Umbilical cord (tissue), 2 donors: ENCODE measurements at places on chromosomes 13 and 19. TPM values are rescaled to one million over a fixed set of nuclear protein-coding genes. Genes with fewer than 3 reads are reported as not detected.

DNA sequence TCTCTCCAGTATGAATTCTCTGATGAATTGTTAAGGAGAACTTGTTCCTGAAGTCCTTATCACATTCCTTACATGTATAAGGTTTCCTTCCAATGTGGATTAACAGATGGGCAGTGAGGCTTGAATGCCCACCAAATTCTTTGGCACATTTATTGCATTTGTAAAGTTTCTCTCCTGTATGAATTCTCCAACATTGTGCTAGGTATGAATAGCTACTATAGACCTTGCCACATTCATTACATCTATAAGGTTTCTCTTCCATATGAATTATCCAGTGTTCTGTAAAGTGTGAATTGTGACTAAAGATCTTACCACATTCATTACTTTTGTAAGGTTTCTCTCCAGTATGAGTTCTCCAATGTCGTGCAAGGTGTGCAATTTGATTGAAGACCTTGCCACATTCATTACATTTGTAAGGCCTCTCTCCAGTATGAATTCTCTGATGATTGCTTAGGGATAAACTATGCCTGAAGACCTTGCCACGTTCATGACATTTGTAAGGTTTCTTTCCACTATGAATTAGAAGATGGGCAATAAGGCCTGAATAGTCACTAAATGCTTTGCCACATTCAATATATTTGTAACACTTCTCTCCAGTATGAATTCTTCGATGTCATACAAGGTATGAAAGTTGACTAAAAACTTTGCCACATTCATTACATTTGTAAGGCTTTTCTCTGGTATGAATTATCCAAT is 20.4 kb downstream of the ZNF578 start:
- DNase-seq = no peak

- DNase-seq = no peak
These were observed 8.3 kb downstream of the CAMSAP3 start for GRCh38 chr19:7603919-7604318.

GRCh38 chr13:99657848-99658260 is 156.6 kb downstream of the TM9SF2 start:
- peak; percentile 49 for DNase-seq

DNA sequence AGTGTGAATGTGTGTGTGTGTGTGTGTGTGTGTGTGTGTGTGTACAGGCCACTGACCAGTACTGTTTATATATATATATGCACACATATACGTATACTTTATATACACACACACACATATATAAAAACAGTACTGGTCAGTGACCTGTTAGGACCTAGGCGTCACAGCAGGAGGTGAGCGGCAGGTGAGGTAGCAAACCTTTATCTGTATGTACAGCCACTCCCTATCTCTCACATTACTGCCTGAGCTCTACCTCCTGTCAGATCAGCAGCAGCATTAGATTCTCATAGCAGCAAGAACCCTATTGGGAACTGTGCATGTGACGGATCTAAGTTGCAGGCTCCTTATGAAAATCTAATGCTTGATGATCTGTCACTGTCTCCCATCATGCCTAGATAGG is 34.5 kb downstream of the TBC1D4 start:
- no peak for DNase-seq

- no peak for DNase-seq
These were observed 679 bp upstream of the ABHD8 start for GRCh38 chr19:17303940-17304267.

GRCh38 chr13:30753030-30753616 is 17.8 kb downstream of the ALOX5AP start:
- no peak for DNase-seq

DNA sequence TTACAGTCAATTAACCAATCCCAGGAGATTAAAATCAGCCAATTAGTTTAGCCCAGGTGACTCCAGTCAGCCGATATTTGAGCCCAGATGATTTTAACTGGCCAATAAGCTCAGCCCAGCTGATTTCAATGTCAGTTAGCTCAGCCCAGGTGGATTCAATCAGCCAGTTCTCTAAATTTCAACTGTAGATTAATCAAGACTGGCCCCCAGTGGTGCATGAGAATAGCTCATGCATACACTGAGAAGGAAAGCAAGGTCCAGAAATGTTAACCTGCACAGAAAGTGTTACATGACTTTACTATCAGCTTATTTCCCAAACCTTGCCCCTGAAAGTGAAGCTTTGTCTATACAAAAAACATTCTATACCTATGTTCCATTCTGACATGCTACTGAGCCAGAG is 55.4 kb upstream of the ZNF724 start:
- DNase-seq = no peak

GRCh38 chr13:45592758-45593157 is 22.8 kb downstream of the ERICH6B start:
- DNase-seq = no peak

DNA sequence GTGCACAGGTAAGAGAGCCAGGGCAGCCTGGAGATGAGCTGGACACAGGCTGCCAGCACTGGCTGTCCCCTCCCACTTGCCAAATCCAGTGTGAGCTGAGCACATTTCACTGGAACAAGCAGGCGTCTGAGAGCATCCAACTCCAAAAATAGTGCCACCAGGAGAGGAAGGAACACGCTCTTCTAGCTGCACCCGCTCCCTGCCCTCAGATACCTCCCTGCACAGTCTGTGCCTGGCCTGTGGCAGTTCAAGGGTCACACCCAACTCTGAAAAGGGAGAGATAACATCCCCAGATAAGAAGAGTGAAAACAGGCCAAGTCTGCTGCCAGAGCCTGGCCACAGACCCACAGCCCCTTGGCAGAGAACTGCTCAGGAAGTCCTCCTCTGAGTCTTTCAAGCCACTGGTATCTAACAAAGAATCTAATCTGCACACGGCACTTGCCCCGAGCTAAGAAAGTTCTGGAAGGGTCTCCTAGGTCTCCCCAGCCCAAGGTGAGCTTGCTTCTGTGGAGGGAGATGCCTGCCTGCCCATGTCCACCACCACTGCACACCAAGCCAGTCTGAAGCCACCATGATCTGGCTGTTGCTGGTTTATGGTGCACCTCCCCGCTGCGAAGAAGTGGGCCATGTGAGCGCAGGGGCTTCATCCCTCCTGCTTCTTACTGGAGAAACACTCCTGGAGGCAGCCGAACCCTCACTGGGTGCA is 14.7 kb downstream of the ELL start:
- DNase-seq = no peak

DNA sequence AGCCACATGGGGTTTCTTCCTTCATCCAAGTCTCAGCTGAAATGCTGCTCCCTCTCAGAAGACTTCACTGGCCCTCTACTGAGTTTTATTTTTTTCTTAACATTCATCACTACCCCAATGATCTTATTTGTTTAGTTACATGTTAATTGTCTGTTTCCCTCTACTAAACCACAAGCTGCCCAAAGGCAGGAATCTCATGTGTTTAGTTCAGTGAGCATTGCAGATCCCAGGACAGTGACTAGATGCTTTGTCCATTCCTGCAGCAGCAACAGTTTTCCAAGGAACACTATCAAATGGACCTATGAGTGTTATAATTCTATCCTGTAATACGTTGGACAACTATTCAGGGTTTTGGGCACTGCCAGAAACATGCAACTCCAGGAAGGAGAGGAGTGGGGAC is 93.1 kb downstream of the RNASEH2B start:
- no peak for DNase-seq

GRCh38 chr13:98050041-98050466 is 92.8 kb upstream of the FARP1 start:
- DNase-seq = no peak

- peak; percentile 88 for DNase-seq
These were observed 367.9 kb downstream of the SLC7A1 start for GRCh38 chr13:29227576-29227975.

DNA sequence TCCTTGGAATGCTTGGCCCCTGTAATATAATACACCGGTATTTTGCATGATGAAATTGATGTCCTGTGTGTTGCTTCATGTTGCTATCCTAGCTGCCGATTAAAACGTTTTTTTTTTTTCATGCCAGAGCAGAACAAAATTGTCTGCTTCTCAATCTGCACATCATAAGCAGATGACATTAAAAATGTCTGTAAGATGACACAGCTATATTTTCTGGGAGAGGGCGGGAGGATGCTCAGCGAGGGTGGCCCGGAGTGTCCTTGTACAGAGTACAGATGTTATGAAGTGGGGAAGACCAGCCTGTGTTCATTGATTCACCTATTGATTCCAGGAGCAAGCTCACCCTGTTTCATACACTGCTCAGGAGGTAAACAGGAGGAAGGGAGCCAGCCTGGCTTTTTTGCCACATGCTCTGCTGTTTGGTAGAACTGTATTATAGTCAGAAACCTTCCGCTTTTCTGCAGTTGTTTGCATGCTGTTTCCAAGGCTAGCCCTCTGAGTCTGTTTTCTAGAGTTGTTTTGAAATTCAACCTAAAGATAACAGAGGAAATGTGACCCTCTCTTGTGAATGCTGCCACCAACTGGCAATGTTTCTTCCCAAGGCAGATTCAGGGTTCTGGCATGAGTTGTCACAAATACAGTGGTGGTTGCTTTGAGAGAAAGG is 4.7 kb upstream of the IRS2 start:
- DNase-seq = peak; percentile 38

GRCh38 chr13:75652726-75653125 is 16.6 kb downstream of the LMO7 start:
- no peak for DNase-seq

- peak; percentile 91 for DNase-seq
These were observed 88.0 kb downstream of the ENOX1 start for GRCh38 chr13:43698758-43699157.

DNA sequence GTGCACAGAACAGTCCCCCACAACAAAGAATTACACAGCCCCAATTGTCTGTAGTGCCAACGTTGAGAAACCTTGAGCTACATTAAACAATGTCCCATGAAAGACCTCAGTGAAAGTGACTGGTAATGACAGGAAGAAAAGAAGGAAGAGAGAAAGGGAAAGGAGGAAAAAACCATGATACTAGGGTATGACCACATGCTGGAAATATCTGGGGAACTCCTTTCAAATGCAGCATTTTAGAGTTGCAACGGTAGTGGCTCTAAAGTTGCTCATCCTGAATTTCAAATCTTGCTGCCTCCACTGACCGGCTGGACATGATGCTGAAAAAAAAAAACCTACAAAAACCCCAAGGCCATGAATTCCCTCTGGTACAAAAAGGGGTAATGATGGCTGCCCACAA is 26.5 kb downstream of the FPR3 start:
- DNase-seq = no peak

DNA sequence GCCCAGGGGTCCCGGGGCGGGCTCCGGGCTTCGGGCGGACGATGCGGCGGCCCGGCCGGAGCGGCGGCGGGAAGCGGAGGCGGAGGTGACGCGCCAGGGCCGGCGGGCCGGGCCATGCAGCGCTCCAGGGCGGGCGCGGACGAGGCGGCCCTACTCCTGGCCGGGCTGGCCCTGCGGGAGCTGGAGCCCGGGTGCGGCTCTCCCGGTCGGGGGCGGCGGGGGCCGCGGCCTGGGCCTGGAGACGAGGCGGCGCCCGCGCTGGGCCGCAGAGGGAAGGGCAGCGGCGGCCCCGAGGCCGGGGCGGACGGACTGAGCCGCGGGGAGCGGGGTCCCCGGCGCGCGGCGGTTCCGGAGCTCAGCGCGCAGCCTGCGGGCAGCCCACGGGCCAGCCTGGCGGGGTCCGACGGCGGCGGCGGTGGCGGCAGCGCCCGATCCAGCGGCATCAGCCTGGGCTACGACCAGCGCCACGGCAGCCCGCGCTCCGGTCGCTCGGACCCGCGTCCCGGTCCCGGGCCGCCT is 362 bp downstream of the WTIP start:
- no peak for DNase-seq

DNA sequence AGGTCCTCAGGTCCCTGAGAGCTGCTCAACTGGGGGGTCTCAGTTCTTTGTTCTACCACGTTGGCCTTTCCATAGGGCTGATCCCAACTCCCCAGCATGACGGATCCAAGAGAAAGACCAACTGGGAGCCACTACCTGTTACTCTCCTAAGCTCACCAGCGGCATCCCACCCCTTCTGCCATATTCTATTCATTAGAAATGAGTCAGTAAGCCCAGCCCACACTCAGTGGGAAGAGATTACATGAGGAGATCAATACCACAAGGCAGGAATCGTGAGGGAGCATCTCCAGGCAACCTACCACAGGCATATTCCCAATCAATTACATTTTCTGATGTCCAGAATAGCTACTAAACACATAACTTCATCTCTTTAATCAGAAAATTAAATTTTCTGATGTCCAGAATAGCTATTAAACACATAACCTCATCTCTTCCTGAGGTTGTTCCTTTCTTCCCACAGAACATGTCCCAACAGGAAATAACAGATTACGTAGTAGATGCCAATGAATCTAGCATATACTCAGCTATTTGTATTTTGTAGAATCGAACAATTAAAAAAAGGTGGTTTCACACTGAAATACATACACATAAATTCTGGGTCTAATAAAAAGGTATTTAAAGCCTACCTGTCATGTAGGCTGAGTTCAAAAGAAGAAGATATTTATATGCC is 708.1 kb upstream of the ARGLU1 start:
- no peak for DNase-seq

- DNase-seq = no peak
These were observed 336.5 kb downstream of the MZT1 start for GRCh38 chr13:72390909-72391308.

DNA sequence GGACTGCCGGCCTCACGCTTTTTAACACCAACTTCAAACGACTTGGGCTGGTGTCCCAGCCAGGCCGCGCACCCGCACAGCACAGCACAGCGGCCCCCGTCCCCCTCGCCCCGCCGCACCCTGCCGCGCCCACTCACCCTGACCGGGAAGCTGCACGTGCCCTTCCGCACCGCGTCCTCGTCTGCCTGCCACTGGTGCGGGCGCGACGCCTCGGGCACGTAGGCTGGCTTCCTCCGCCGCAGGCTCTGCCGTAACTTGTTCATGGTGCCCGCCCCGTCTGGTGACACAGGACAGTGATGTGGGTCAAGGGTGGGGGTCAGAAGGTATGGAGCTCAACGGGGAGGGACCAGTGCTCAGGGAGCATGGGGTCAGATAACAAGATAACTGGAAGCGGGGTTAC is 6.2 kb downstream of the NUMBL start:
- no peak for DNase-seq

GRCh38 chr13:97855570-97856303 is 97.7 kb upstream of the IPO5 start:
- DNase-seq = peak; percentile 72

GRCh38 chr19:42091742-42092141 is 15.8 kb downstream of the ZNF574 start:
- no peak for DNase-seq

- no peak for DNase-seq
These were observed 461 bp upstream of the TM9SF2 start for GRCh38 chr13:99500839-99501183.

GRCh38 chr19:46460981-46461380 is 10.4 kb downstream of the PNMA8A start:
- DNase-seq = no peak

PSG3 gene
- total RNA-seq = 0.96 TPM

FSD1 gene
- total RNA-seq = 3.4 TPM

ARRDC5 gene
- total RNA-seq = not detected

TMPRSS9 gene
- not detected for total RNA-seq

KRTDAP gene
- 56.1 TPM for total RNA-seq

GAS6 gene
- total RNA-seq = 244 TPM

METTL21C gene
- 1.9 TPM for total RNA-seq

CBLC gene
- total RNA-seq = 4.1 TPM

ADPRHL1 gene
- total RNA-seq = 1.7 TPM

LRCH1 gene
- total RNA-seq = 15.4 TPM
